GM12892 (cell line): ENCODE measurements at places on chromosomes 5 and 9.
A peak's percentile ranks its signal among the peaks of the same experiment; 100 is the strongest.

GRCh38 chr9:37302277-37302676, 120.2 kb upstream of the GRHPR start:
- DNase-seq: peak; percentile 38

DNA sequence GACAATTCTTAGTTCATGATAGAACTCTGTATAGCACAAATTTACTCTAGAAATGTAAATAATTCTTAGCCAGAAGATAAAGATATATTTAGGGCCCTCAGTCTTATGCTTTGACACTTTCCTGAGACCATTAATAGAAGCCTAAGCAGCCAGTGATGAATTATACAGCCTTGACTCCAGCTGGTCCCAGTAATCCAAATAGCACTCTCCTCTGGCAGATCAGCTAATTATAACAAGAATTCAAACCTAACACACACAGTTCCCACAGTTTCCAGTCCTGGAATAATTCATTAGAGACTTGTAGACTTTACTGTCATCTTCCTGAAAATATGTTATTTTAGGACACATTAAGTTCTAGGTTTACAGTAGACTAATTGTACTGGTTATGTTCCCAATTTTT, 50.4 kb downstream of the SHOC1 start:
- no peak for DNase-seq

DNA sequence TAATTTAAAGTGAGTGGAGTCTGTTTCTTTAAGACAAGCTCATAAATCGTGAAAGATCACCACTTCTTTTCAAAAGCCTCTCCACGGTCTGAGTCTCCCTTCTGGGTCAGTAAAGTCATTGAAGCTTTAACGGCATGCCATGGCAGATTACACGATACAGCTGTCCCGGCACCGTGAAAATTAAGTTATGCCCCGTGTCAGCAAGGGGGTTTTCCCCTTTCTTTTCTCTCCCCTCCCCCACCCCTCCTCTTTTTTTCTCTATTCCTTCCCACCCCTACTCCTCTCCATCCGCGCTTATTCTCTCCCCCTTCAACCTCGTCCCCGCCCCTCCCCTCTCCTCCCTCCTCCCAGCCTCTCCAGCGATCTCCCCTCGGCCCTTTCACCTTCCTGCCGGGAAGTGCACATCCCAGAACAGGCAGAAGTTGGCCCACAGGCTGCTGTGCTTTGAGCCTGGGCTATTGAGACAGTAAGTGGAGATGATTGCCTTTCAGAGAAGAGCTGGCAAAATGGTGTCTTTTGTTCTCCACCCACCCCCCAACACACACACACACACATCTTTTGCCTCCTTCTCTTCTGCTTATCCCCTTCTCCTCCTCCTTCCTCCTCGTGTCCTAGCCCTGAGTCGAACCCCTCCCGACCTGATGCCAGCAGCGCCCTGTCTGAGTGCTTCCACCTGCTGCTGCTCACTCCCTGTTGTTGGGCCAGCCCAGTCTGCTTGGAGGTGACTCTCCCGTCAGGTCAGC, 44.1 kb downstream of the GAS1 start:
- no peak for DNase-seq

DNA sequence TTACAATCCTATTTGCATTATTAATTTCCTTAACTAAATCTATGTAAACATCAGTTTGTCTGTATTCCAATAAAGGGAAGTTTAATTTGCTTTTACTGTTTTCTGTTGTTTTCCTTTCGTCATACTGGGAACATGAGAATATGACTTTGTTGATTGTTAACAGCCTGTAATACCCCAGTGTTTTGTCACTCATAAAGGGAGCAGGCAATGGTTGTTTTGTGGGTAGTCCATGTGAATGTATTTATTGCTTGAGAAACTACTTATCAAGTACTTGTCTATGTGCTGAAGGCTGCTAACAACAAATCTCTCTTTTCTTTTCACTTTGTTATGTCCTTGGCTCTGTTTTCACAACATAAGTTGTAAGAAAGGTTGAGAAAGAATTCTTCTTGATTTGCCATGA, 1070.2 kb upstream of the ACO1 start:
- DNase-seq: no peak

DNA sequence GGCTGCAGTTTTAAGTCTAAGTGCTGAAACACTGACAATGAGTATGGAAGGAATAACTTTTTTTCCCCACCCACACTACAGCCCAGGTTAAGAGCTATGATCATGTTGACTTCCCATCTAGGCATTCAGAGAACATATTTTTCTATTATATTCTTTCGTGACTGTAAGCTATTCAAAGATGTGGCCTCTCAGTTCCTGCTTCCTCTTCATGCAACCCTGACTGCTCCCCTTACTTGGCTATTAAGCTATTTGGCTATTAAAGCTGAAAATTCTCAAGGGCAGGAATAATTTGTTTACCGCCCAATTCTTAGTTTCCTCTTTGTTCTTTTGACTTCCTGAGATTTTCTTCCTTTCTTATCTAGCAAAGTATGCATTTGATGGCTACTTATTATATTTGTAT, 18.6 kb upstream of the ALDH1A1 start:
- no peak for DNase-seq

- peak; percentile 91 for DNase-seq
These were observed 529 bp upstream of the NRARP start for GRCh38 chr9:137302449-137303150.

GRCh38 chr5:172791286-172791685, 20.3 kb upstream of the DUSP1 start:
- DNase-seq: no peak
